ENCODE measurements at places on chromosomes 1 and 21.

- DNase-seq, result no peak
Measured at GRCh38 chr1:239418681-239419080, 32.3 kb downstream of the CHRM3 start.

DNA sequence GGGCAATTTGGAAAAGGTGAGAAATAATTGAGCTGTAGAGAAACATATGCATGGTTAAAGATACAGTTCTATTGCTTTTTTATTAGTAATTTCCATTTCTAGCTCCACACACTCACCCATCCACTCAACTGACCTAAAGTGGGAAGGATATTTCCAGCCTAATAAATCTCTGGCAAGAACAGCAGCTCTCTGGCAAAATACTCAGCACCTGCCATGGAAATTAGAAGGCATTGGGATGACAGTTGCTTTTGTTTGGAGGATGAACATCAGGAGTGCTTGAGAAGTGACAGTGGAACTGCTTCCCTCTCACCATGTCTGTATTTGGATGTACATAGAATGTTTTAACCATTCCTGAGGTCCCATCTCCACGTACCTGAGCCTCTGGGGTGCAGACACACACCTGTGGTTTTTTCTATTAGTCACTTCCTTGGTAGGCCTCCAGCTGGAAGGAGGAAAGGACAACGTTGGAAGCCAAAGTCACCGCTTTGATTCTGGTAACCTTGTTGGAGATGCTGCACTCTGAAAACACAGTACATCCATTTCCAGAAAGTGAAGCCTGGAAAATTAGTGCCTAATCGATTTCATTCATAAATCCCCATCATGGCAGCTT, 62.3 kb upstream of the RUNX1 start:
- no peak for DNase-seq

DNA sequence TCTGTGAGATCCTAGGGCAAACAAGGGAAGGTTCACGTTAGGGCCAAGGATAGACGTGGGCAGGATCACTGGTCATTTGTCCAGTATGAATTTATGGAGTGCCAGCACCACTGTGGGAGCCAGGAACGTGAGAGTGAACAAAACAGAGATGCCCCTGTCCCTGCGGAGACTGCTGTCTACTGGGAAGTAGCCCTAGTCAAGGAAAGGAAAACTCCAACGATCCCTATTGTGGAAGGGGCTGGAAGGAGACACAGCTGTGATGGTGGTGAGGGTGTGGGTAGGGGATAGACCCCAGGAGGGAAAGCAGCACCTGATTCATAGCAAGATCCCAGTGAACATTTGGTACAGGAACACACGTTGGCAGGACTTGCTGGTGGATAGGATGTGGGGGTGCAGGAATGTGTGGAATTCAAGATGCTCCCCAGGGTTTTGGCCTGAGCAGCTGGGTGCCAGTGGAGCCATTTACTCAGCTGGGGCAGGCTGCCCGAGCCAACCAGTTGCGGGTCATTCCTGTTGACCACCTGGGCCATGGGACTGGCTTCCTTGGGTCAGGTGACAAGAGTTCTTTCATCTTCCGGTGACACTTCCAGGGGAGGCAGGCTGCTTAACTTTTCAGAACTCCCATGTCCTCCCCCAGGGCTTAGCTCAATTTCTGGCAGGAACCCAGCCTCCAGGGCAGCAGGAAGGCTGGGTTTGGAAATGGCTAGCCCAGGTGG, 1.2 kb upstream of the ATP13A2 start:
- no peak for DNase-seq

DNA sequence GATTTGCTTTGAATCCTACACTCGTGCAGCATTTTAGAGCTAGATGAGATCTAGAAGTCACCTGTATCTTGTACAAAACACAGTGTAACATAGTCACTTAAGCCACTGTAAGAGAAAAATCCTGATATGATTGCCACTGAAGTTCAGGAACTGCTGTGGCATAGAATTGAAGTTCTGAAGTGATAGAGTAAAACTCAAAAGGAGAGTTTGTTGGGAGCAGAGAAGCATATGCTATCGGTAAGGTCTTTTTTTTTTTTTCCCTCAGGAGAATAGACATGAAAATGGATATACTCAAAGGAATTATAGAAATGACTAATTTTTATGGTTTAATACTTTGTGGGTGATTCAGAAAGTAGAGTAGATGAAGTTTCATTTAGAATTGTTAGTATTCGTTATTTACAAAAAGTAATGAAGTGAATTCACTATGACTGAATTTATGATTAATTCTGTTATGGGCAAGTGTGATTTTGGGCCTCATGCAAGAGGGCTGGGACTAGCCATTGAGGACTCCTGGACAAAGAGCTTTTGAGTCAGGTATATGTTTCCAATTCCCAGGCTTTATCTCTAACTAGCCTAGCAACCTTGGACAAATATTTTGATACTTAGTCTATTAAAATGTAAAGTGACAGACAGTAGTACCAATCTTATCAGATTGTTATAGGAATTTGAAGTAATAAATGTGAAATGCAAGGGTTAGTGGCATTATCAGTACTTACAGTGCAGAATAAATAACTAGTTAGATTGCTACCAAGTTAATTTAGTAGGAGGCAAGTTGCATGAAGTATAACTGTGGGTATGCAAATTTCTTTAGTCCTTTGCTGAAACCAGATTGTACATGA, 3.1 kb downstream of the KCTD3 start:
- DNase-seq, result no peak

GRCh38 chr1:26784886-26785285, 2.9 kb upstream of the PIGV start:
- DNase-seq, result no peak

DNA sequence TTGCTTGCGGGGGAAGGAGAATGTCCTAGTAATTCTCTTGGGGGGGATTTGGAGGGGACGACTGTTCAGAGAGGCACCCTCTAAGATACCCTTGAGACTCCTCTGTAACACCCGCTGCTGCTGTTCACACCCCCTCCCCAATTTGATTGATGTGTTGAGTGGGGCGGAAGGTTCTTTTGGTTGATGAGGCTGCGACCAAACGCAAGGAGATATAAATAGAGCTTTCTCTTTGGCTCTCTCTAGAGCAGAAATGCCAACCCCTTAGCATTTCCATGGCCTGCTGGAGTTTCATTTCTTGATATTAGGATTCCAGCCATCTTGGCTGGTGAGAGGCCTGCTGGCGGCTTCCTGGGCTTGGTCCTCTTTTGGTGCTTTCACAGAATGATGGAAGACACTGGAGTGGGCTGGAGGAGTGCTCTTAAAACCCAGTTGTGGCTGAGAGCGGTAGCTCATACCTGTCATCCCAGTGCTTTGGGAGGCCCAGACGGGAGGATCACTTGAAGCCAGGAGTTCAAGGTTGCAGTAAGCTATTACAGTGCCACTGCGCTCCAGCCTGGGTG, 2.0 kb downstream of the PIK3CD start:
- no peak for DNase-seq

DNA sequence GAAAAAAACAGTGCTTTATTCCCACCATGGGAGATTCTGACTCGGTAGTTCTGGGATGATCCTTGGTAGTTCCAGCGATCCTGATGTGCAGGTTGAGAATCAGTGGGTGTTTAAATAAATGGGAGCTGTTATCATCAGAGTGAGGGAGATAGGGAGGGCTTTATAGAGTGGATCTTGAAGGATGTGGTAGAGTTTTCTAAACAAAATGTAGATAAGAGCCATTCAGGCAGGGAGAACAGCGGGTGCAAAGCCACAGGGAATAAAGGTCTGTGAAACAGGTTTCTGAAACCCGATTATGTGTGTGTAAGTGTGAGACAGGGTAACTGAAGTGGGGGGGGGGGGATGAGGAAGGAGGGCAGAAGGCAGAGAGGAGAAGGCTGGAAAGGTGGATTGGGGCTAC, 75.8 kb upstream of the ADAR start:
- no peak for DNase-seq

DNA sequence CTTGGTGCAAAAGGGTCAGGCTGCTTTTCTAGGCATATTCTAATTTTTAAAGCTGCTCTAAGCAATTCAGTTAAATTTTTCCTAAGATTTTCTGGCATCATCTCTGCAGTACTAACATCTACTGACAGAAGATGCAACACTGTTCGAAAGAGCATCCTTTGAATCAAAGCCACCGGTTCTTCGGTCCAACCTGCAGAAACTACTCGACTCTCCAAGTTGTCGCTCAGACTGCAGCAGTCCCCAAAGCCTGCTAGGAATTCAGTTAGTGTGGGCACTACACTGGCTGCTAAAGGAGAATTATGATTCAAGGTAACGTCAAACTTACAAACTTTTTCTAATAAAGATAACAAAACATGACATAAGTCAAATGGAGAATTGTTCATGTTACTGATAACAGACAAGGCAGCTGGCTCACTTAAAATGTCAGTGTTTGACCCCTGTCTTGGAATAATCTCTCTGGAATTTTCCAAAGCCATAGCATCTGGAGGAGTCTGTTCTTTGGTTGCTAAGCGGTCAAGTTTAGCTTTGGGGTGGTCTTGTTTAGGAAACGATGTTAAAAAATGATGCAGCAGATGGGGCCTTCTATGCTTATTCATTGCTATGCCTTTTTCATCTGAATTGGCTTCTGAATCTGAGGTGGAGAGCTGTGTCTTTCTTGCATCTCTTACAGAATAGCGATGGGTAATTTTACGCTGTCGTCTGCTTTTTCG, 56.9 kb downstream of the LYST start:
- DNase-seq, result no peak

DNA sequence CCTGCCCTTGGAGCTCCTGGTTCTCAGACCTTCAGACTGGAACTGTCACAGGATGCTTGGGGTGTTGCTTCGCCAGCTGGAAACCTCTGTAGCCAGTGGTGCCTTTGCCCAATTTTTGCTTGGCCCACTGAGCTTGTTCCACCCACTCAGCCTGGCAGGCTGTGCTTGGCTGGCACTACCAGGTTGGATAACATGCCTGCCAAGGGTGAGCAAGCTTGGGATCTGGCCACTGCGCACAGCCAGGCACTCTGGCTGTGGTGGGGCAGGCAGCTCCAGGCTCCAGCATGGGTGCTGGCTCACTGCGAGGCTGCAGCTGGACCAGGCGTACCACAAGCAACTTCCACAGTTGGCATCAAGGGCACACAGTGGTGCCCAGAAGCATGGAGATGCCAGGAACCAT, 967.8 kb upstream of the NCAM2 start:
- DNase-seq, result no peak

- no peak for DNase-seq
Measured at GRCh38 chr1:184199036-184199435, 147.5 kb downstream of the TSEN15 start.

DNA sequence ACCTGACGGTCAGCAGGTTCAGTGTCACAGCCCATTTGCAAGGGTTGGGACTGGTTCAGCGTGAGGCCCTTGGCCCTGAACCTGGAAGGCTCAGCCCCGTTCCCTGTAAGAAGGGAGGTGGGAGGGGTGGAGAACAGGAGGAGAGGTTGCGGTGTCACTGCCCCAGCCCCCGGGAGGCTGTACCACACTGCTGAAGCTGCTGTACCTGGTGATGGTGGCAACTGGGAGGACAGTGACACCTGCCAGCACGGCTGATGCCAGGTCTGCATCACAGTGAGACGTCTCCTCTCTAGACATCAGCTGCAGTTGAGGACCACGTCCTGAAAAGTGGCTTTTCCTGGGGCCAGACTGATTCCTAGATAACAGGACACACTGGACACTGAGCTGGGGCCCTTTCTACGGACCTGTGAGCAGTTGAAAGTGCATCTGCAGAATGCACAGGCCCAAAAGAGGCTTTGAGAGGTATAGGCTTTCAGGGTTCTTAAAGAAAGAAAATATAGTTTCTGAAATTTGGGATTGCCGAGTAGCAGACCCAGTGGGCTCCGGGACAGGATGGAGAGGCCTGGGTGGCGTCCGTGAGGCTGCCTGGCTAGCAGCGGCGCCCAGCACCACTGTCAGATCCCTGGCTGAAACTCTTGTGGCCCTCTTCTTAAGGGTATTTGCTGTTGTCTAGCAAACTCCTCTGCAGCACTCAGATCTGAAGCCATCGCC, 47.7 kb downstream of the COQ8A start:
- DNase-seq, result no peak

DNA sequence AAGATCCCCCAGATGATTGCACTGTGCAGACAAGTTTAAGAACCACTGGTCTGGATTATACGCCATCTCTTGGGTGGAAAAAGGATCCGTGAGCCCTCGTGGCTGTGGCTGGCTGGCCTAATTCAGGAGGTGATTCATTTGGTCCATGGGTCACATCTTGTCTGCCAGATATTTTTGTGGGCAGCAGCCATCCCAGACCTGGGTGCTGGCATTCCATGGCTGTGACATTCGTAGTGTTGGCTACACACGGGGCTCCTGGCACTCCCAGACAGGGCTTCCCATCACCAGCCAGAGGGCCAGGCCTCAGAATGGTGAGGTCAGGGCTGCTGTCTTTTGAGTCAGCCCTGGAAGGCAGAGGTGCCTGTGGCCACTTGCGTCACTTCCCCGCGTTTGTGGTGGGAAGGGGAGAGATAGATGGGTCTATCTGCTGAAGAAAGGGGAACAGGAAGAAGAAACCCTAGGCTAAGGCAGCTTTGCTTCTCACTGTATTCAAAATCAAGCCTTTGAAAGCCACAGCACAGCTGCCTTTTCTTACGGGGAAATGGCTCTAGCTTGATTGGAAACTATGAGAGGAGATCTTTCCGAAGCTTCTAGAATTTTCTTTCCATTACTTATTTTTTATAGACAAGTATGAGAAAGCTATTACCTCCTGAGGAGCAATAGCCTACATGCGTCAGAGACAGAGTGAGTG, 32.4 kb downstream of the EIF2D start:
- DNase-seq, result peak; percentile 90

DNA sequence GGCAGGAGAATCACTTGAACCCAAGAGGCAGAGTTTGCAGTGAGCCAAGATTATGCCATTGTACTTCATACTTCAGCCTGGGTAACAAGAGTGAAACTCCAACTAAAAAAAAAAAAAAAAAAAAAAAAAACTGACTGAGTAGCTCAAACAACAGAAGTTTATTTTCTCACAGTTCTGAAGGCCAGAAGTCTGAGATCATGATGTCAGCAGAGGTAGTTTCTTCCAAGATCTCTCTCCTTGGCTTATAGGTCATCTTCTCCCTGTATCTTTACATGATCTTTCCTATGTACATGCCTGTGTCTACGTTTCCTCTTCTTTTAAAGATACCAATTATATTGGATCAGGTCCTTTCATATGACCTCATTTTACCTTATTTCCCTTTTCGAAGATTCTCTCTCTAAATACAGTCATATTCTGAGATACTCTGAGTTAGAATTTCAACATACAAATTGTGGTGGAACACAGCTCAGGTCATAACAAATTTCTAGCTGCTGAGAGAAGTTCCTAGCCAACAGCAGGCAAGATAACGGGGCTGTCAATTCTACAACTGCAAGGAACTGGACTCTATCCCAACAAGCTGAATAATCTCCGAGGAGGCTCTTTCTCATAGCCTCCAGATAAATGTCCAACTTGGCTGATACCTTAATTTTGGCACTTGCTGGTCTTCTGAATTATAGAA, 187.7 kb upstream of the ADAMTS5 start:
- no peak for DNase-seq

GRCh38 chr1:229856009-229856650, 210.9 kb upstream of the GALNT2 start:
- no peak for DNase-seq

GRCh38 chr1:8533124-8533523, 215.2 kb downstream of the SLC45A1 start:
- DNase-seq, result no peak

All from stimulated activated CD8-positive, alpha-beta memory T cell treated with anti-CD3 and anti-CD28 coated beads, Interleukin-7, amount 100 ng/mL, for 4 hours (primary cell).